Heart right ventricle (tissue), 16 donors: ENCODE measurements at places on chromosomes 5 and 9. TPM values are rescaled to one million over a fixed set of nuclear protein-coding genes. Genes with fewer than 3 reads are reported as not detected.
A peak's percentile ranks its signal among the peaks of the same experiment; 100 is the strongest.

Gene STKLD1
- 0.45 TPM for total RNA-seq

Gene CER1
- total RNA-seq, result not detected

Gene FGF18
- 12.9 TPM for total RNA-seq

Gene LPAR1
- total RNA-seq, result 4.2 TPM

DNA sequence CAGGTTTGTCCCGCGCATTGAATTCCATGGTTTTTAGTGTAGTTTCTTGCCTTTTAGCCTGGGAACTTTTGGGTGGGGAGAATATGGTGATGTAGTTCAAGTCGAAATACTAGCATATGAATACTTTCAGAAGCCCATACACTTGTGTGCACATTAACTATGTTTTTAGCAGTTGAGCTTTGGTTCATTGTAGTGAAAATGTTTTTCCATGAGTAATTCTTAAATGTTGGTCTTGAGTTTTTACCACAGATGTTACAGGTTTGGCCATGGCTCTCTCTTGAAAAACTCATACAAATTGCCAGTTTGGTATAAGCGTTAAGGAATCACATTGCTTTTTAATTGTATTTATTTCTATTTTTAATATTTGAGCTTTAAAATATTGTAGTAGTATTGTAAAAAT is 45.6 kb downstream of the TRIO start:
- no peaks in the 10 kb centered on the region for H3K27me3 ChIP-seq
- no peak overlapping the region for H3K4me3 ChIP-seq
- H3K27ac ChIP-seq, result no peak overlapping the region
- no peak for DNase-seq
- no peaks in the 10 kb centered on the region for H3K36me3 ChIP-seq

GRCh38 chr9:91426123-91426745 is 2.6 kb upstream of the NFIL3 start:
- H3K4me3 ChIP-seq, result no peak overlapping the region
- H3K36me3 ChIP-seq, result no peaks in the 10 kb centered on the region
- H3K27ac ChIP-seq, result no peak overlapping the region
- H3K4me1 ChIP-seq, result peaks cover 14% of the 10 kb centered on the region
- no peaks in the 10 kb centered on the region for H3K27me3 ChIP-seq
- DNase-seq, result no peak

- DNase-seq, result no peak
- H3K27ac ChIP-seq, result no peak overlapping the region
- no peaks in the 10 kb centered on the region for H3K36me3 ChIP-seq
- H3K27me3 ChIP-seq, result no peaks in the 10 kb centered on the region
- H3K4me3 ChIP-seq, result no peak overlapping the region
- H3K4me1 ChIP-seq, result peaks cover 32% of the 10 kb centered on the region
These were observed 71.0 kb upstream of the EQTN start for GRCh38 chr9:27367921-27368315.

DNA sequence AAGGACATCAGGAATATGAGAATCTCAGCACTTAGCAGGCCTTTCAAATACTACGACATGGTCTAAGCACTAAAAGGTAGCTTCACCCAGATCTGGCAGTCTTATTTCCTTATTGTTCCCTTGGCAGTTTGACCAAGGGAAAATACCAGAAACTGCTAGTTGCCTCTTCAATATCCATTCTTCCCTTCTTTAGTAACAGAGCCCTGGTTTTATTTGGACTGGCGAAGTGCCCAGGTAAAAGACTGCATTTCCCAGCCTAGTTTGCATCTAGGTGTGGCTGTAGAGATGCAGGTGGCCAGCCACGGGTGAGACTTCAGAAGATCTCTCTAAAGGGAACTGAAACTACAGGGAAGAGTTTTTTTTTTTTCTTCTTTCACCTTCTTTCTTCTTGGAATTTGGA is 21.6 kb downstream of the DMRT2 start:
- no peaks in the 10 kb centered on the region for H3K27me3 ChIP-seq
- no peaks in the 10 kb centered on the region for H3K4me1 ChIP-seq
- no peak overlapping the region for H3K4me3 ChIP-seq

DNA sequence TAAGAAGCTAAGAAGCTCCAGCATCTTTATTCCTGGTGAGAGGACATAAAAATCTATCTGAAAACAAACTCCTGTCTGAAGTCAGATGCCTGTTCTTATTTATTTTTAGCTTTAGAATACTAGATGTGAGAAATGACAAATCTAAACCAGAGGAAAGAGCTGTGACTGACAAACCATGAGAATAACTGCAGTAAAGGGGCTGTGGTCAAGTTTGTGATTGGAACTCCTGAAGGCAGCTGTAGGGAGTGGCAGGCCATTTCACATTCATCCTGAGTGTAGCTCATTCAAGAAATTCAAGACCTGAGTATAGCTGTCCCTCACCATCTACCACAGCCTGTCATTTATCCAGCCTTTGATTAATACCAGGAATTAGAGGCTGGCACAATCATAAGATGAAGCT is 718.8 kb downstream of the BRINP1 start:
- H3K27ac ChIP-seq, result no peak overlapping the region
- no peaks in the 10 kb centered on the region for H3K27me3 ChIP-seq
- DNase-seq, result no peak

- peak; percentile 17 for DNase-seq
- H3K4me3 ChIP-seq, result no peak overlapping the region
- H3K27me3 ChIP-seq, result no peaks in the 10 kb centered on the region
- peaks cover 32% of the 10 kb centered on the region for H3K4me1 ChIP-seq
These were observed 2.1 kb downstream of the MSANTD3 start for GRCh38 chr9:100428871-100429654.

- H3K4me3 ChIP-seq, result no peak overlapping the region
- H3K27me3 ChIP-seq, result no peaks in the 10 kb centered on the region
- H3K27ac ChIP-seq, result no peak overlapping the region
- no peaks in the 10 kb centered on the region for H3K36me3 ChIP-seq
- DNase-seq, result no peak
- peaks cover 5% of the 10 kb centered on the region for H3K4me1 ChIP-seq
These were observed 30.9 kb upstream of the FAM169A start for GRCh38 chr5:74897049-74897448.

- no peaks in the 10 kb centered on the region for H3K27me3 ChIP-seq
- peak overlapping the region; percentile 87 for H3K27ac ChIP-seq
- H3K4me3 ChIP-seq, result peak overlapping the region; percentile 90
These were observed 625 bp upstream of the UBLCP1 start for GRCh38 chr5:159262472-159262858.

DNA sequence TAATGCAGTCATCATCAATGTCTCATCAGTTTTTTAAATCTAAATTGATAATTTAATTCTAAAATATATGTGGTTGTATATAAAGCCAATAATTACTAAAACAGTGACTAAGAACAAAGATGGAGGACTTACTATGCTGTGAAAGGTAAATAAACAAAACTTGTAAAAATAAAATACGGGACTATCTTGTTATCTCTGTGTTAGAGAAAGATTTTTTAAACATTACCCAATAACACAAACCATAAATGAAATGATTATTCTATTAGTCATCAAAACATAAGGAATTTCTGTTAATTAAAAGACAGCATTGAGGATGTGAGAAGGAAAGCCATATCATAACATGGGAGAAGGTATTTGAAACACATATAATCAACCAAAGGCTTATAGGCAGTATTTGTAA is 226.2 kb upstream of the SMC2 start:
- no peak for DNase-seq
- H3K27me3 ChIP-seq, result no peaks in the 10 kb centered on the region
- H3K36me3 ChIP-seq, result no peaks in the 10 kb centered on the region
- no peaks in the 10 kb centered on the region for H3K4me1 ChIP-seq

GRCh38 chr9:77516781-77517180 is 131.3 kb downstream of the GNA14 start:
- H3K4me3 ChIP-seq, result no peak overlapping the region
- no peaks in the 10 kb centered on the region for H3K36me3 ChIP-seq
- no peaks in the 10 kb centered on the region for H3K27me3 ChIP-seq
- H3K27ac ChIP-seq, result no peak overlapping the region
- no peak for DNase-seq
